ENCODE measurements at places on chromosomes 13 and 19.

DNA sequence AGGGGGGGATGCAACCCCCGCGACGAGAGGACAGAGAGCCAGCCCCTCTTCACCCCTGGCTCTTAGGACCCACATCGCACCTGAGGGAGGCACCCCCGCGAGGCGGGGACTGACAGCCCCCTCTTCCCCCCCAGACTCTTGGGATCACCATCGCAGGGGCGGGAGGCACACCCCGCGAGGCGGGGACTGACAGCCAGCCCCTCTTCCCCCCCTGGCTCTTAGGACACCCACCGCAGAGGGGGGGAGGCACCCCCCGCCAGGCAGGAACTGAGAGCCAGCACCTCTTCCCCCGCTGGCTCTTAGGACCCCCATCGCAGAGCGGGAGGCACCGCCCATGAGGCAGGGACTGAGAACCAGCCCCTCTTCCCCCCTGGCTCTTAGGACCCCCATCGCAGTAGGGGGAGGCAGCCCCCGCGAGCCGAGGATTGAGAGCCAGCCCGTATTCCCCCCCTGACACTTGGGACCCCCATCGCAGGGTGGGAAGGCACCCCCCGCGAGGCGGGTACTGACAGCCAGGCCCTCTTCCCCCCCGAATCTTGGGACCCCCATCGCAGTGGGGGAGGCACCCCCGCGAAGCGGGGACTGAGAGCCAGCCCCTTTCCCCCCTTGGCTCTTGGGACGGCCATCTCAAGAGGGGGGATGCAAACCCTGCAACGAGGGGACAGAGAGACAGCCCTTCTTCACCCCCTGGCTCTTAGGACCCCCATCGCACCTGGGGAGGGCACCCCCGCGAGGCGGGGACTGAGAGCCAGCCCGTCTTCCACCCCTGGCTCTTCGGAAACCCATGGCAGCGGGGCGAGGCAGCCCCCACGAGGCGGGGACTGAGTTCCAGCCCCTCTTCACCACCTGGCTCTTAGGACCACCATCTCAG is 2425.1 kb upstream of the PCDH20 start:
- DNase-seq: no peak

DNA sequence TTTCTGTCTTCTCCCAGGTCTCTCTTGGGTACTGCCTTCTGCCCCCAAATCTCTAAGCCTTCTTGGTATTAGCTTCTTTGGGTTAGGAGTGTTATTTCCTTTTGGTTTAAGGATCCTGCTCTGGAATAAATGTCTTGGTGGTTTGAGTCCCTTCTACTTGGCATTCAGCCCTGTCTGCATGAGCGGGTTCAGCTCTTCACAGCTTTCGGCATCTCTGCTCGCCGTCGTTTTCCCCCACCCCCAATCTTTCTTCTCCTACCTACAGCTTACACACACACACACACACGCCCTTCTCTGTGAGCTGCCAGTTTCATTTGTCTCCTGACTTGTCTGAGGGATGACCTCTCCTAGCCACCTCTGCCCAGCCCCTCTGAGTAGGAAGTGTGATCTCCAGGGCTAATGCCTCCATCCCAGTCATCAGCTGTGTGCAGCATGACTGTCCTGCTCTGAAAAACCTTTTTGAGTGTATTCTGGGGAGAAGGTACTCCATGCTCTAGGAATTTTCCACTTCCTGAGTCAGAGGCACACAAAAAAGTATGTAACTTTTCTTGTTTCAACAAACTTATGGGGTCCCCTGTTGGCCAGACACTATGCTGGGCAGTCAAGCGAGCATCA is 4.7 kb downstream of the CNOT3 start:
- DNase-seq: no peak

GRCh38 chr19:9881720-9882119 is 46.6 kb downstream of the PIN1 start:
- DNase-seq: no peak

GRCh38 chr13:91142572-91142971 is 204.9 kb upstream of the MIR17HG start:
- no peak for DNase-seq

All from Caco-2 (cell line).